Retina (tissue), 1 donor: ENCODE measurements at places on chromosomes 1 and 21.

DNA sequence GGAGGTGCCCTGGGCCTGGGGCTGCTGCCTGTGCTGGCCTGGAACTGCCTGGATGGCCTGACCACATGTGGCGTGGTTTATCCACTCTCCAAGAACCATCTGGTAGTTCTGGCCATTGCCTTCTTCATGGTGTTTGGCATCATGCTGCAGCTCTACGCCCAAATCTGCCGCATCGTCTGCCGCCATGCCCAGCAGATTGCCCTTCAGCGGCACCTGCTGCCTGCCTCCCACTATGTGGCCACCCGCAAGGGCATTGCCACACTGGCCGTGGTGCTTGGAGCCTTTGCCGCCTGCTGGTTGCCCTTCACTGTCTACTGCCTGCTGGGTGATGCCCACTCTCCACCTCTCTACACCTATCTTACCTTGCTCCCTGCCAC, 1.8 kb downstream of the GPR3 start:
- no peak for DNase-seq

DNA sequence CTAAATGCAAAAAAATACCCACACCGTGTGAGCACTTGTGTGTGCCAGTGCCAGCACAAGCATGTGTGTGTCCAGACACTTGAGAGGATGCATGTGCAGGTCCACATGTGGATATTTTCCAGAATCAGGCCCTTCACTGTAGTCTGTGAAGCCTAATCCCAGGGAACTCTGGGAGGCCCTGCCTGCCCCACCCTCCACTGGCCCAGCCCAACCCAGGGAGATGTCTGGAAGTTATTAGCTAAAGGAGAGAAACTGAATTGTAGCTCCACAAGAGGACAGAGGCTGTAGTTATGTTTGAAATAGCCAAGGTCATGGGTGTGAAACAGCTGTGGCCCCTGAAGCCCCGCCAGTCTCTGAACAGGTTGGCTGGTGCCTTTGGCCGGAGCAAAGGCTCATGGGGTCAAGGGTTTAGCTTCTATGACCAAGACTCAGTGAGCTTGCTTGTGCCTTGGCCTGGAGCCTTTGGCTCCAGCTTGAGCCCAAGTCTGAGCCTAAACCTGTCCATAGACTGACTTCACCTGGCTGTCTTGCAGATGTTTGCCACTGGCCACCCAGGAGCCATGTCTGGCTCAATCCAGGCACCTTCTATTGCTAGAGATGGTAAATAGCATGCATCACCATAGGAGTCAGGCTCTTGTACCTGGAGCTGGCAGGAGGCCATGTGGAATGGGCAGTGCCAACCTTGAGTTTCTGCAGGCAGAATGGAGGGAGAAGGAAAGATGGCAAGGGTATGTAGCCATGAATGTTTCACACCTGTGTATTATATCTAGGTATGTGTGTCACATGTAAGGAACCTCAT, 69.9 kb downstream of the TMEM53 start:
- DNase-seq = no peak

- no peak for DNase-seq
Observed at GRCh38 chr1:110489973-110490542, 28.9 kb downstream of the KCNA10 start.

- no peak for DNase-seq
Observed at GRCh38 chr1:9453375-9453774, 85.9 kb upstream of the SLC25A33 start.

GRCh38 chr1:26786437-26787380, 1.0 kb upstream of the PIGV start:
- DNase-seq = peak; percentile 75

- no peak for DNase-seq
Observed at GRCh38 chr1:192358402-192358801, 41.6 kb downstream of the RGS21 start.

- no peak for DNase-seq
Observed at GRCh38 chr1:239587066-239587465, 200.7 kb downstream of the CHRM3 start.

- DNase-seq = no peak
Observed at GRCh38 chr21:33967086-33967571, 51.5 kb upstream of the ATP5PO start.

GRCh38 chr1:2786329-2787162, 14.9 kb downstream of the TTC34 start:
- DNase-seq = peak; percentile 77

DNA sequence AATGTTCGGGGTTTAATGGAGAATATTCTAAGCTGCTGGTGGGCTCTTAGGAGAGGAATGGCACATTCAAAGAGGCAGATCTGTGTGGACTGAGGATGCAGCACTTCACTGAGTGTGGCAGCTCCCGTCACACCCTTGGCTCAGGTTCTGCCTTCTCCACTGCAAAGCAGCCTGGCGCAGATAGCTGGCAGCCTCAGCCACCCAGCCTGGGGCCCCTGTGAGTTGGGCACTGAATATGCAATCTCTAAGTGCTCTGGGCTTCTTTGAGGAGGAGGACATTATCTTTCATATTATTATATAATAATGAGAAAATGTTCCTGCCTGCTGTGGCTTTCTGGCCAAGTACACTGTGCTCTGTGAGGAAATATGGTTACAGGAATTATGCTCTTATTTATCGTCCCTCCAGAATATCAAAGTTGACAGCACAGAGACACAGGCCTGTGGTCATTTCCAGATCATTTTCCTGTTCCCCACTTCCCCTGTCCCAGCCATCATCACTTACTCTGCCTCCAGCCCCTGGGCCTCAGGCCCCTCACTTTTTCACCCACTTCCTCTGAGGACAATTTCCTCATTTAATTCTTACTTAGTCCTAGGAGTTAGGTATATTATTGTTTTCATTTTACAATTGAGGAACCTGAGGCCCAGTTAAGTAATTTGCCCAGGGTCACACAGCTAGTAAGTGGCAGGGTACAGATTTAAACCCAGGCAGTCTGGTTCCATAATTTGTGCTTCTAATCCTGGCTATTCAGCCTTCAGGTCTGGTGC, 53.6 kb downstream of the MAB21L3 start:
- no peak for DNase-seq

- DNase-seq = no peak
Observed at GRCh38 chr1:77986810-77987209, 7.9 kb upstream of the FUBP1 start.

GRCh38 chr1:86704972-86705664, 742 bp downstream of the SH3GLB1 start:
- DNase-seq = peak; percentile 93

GRCh38 chr1:19488136-19488535, 2.8 kb upstream of the CAPZB start:
- DNase-seq = no peak

DNA sequence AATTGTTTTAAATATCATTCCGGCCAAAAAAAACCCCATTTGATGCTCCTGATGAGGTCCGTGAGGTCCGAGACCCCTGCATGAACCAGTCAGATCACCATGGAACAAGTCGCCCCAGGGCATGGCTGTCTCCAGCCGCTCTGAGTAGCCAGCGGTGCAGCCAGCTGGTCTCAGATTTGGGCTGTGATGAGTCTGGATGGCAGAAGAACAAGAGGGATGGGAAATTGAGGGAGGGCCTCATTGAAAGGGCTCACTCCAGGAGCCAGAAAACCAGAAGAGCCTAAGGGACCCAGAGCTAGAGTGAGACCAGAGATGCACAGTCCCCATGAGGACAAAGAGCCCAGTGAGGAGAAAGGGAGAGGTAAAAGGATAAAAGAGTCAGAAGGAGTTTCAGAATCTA, 174.0 kb downstream of the TOMM20 start:
- DNase-seq = no peak
